ENCODE measurements at places on chromosomes 6 and 20. TPM values are rescaled to one million over a fixed set of nuclear protein-coding genes. Genes with fewer than 3 reads are reported as not detected.

Gene JARID2
- total RNA-seq: 30.0 TPM

Gene ROMO1
- 122 TPM for total RNA-seq

Gene FILIP1
- not detected for total RNA-seq

Gene TPD52L1
- not detected for total RNA-seq

Gene UNC5CL
- 1.3 TPM for total RNA-seq

Gene RIMS4
- total RNA-seq: not detected

Gene GABRR1
- not detected for total RNA-seq

Gene NKX2-2
- total RNA-seq: not detected

Gene SLC17A3
- 0.26 TPM for total RNA-seq

Gene HSPA12B
- not detected for total RNA-seq

Gene NKAIN4
- total RNA-seq: not detected

Gene VSX1
- total RNA-seq: not detected

DNA sequence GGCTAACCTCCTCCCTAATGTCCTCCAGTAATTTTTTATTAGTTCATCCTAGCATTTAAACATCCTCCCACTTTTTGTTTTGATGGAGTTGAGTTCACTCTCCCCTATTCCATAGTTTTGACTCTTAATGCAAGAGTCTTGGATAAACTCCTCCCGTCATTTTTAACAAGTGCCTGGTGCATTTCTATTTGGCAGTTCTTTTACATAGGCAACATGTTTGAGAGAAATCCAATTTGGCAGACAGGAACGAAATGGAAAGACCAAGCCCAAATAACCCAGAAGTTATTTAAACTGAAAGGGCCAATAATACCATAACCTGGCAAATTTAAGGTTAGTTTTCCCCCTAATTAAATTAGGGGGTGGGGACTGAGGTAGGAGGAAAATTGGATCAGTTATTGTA, 291.5 kb upstream of the MANEA start:
- no peak overlapping the region for H3K4me3 ChIP-seq
- no peaks in the 10 kb centered on the region for H3K27me3 ChIP-seq
- H3K4me1 ChIP-seq: no peaks in the 10 kb centered on the region
- no peak for DNase-seq
- no peaks in the 10 kb centered on the region for H3K36me3 ChIP-seq
- H3K27ac ChIP-seq: no peak overlapping the region

- no peak for DNase-seq
- H3K27ac ChIP-seq: no peak overlapping the region
- no peaks in the 10 kb centered on the region for H3K27me3 ChIP-seq
- H3K36me3 ChIP-seq: peaks cover 15% of the 10 kb centered on the region
Measured at GRCh38 chr6:160121981-160122380, 366 bp downstream of the SLC22A1 start.

DNA sequence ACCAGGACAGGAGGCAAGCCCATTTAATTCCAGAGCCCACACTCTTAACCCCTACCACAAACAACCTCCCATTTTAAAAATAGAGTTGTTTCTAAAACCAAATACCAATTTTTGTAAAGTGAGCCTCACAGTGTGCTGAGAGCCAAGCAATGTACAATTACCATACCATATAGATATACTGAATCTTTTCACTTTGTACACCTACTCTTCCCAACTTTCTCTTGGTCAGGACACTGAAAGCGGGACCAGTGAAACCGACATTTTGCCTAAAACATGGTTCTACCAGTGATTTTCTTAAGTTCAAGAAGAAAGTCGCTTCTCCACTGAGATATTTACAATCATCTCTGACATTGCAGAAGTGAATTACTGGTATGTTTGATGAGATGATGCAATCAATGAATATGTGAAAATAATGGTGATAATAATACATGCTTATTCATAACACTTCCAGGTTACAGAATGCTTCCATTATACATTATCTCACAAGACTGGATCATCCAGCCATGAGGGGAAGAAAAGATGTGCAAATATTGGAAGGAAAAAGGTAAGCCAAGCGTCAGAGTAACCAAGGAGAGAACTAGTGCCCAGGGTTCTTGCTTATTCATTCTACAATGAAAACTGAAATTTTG, 74.1 kb downstream of the HIVEP2 start:
- H3K4me3 ChIP-seq: no peak overlapping the region
- no peak overlapping the region for H3K27ac ChIP-seq
- H3K36me3 ChIP-seq: peaks cover 22% of the 10 kb centered on the region
- H3K4me1 ChIP-seq: peaks cover 66% of the 10 kb centered on the region
- no peak for DNase-seq
- H3K27me3 ChIP-seq: no peaks in the 10 kb centered on the region

DNA sequence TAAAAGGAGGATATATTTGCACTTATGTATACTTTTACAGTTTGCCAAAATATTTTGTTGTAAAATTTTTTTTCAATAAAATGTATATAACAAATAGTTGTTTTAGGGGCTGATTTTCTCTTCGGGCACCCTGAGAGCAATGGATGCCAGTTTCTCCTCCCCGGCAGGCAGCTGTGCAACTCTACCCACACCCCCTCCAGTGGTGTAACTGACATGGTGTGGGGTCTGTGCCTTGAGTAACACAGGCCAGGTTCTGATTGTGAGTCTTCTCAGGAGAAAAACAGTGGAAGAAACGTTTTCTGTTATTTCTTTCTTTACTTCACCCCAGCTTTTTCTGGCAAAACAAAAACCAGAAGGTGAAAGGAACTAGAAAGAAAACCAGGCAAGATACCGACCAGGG, 6.1 kb downstream of the FOXF2 start:
- DNase-seq: no peak
- H3K27ac ChIP-seq: no peak overlapping the region
- no peak overlapping the region for H3K4me3 ChIP-seq
- peaks cover 73% of the 10 kb centered on the region for H3K27me3 ChIP-seq

GRCh38 chr6:160273196-160273595, 14.6 kb upstream of the SLC22A2 start:
- no peak for DNase-seq
- no peaks in the 10 kb centered on the region for H3K36me3 ChIP-seq
- H3K4me1 ChIP-seq: no peaks in the 10 kb centered on the region
- H3K4me3 ChIP-seq: no peak overlapping the region
- H3K27ac ChIP-seq: no peak overlapping the region

- no peaks in the 10 kb centered on the region for H3K27me3 ChIP-seq
- no peak overlapping the region for H3K27ac ChIP-seq
- no peak for DNase-seq
- peaks cover 10% of the 10 kb centered on the region for H3K4me1 ChIP-seq
- H3K4me3 ChIP-seq: no peak overlapping the region
- peaks cover 6% of the 10 kb centered on the region for H3K36me3 ChIP-seq
Measured at GRCh38 chr6:45044086-45044485, 284.0 kb upstream of the RUNX2 start.

DNA sequence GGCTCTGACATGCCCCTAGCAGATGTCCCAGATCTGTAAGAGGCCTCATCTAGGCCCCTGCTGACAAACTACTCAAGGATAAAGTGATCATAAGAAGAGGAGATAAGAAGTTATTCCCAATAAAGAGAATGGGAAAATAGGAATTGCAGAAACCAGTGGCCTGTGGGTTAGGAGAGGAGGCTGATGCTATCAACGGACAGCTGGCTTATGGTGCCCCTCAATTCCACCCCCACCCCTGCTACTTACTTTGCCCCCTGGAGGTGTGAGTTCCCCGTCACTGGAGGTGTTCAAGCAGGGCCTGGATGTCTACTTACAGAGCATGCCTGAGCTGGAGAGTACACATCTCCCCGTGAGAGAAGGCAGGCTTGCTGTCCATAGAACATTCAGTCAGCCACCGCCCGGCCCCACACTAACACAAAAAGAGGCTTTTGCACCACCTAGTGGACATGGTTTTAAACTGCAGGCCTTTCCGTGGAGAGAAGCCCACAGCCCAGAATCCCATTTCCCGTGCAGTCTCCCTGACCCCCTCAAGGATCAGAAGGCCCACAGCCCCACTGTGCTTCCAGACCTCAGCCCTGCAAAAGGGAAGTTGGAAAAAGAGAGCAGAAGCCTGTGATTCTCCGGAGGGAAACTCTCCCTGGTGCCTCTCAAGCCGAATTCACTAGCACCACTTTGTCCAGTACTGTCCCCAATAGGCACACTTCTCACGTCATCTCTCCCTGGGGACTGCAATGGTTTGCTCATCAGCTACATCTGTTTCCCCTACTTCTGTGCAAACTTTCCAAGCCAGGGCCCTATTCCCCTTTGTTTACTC, 23.8 kb upstream of the BNIP5 start:
- H3K27me3 ChIP-seq: peaks cover 12% of the 10 kb centered on the region
- peaks cover 3% of the 10 kb centered on the region for H3K36me3 ChIP-seq
- DNase-seq: peak; percentile 82
- peaks cover 37% of the 10 kb centered on the region for H3K4me1 ChIP-seq
- no peak overlapping the region for H3K27ac ChIP-seq
- no peak overlapping the region for H3K4me3 ChIP-seq

GRCh38 chr20:58438970-58439808, 50.2 kb downstream of the VAPB start:
- no peaks in the 10 kb centered on the region for H3K27me3 ChIP-seq
- H3K4me3 ChIP-seq: no peak overlapping the region
- peaks cover 5% of the 10 kb centered on the region for H3K4me1 ChIP-seq

DNA sequence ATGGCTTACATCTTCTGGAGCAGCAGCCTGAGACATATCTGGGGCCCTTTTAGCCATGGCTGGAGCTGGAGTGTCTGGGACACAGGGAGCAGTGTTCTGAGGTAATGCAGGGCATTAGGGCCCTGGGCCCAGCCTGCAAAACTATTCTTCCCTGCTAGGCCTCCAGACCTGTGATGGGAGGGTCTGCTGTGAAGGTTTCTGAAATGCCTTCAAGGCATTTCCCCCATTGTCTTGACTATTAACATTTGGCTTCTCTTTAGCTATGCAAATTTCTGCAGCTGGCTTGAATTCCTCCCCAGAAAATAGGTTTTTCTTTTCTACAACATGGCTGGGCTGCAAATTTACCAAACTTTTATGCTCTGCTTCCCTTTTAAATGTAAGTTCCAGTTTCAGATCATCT, 61.5 kb downstream of the EDN1 start:
- H3K27me3 ChIP-seq: no peaks in the 10 kb centered on the region
- H3K4me1 ChIP-seq: no peaks in the 10 kb centered on the region
- H3K36me3 ChIP-seq: no peaks in the 10 kb centered on the region
- DNase-seq: no peak

DNA sequence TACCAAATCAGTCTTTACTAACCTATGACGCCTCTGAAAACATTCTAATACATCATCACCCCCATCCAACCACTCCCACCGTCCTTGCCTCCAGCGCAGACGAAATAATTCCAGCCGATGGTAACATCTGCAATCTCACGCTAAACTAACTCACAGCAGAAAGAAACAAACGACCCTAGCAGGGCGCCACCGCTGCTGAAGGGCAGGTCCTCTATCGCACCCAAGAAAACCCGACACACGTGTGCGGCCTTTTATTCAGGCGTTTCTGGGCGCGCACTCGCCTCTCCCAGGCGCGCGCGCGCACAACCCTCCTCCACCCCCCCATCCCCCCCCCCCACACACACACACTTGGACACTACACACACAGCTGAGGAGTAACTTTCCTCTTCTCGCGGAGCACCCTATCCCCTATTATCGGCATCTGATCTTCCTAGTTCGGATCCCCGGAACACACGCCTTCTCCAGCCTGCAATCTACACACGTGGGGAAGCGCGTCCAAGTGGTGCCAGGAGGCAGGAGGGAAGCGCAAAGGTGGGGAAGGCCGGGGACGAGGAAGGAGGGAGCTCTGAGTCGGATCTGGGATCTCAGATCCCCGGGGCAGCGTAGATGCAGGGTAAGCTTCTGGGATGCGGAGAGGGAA, 1.4 kb downstream of the GFOD1 start:
- H3K27me3 ChIP-seq: peaks cover 9% of the 10 kb centered on the region
- peak overlapping the region; percentile 79 for H3K4me3 ChIP-seq
- no peaks in the 10 kb centered on the region for H3K36me3 ChIP-seq
- H3K4me1 ChIP-seq: peaks cover 51% of the 10 kb centered on the region
- peak; percentile 55 for DNase-seq

DNA sequence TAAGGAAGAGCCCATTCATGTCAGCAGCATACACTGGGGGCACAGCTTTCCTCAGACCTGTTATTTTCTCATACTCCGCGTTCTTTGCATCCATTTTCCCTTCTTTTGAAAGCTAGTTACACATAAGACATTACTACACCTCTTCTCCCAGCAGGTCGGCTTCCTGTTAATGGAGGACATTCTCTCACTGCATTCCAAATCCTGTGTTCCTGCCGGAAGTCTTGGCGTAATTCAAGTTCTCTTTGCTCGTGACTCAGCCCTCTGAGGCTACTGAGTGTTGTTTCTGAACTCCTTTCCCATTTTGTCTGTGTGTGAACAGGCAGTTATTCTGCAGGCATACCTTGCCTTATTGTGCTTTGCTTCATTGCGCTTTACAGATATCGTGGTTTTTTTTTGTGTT, 97.5 kb upstream of the ZBTB24 start:
- H3K27me3 ChIP-seq: no peaks in the 10 kb centered on the region
- H3K4me1 ChIP-seq: no peaks in the 10 kb centered on the region
- DNase-seq: no peak
- no peak overlapping the region for H3K27ac ChIP-seq
- H3K36me3 ChIP-seq: no peaks in the 10 kb centered on the region
- no peak overlapping the region for H3K4me3 ChIP-seq

DNA sequence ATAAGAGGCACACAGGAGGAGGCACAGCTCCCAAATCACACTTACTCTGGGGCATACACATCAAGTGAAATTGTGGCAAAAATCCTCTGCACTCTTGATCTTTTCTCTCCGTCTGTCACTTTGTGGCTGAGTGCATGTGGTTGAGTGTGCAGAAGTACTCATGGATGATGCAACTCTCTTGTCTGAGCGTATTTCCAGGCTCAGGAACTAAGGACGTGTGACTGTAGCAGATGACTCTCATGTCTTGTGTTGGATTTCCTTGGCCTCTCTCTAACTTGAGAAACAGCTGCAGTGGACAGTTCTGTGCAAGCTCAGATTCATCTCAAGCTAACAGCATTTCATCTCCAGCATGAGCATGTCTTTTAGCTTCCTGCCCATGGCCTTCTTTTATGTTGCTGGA, 245.4 kb upstream of the FLRT3 start:
- no peaks in the 10 kb centered on the region for H3K36me3 ChIP-seq
- no peaks in the 10 kb centered on the region for H3K4me1 ChIP-seq
- no peak overlapping the region for H3K27ac ChIP-seq
- no peaks in the 10 kb centered on the region for H3K27me3 ChIP-seq

DNA sequence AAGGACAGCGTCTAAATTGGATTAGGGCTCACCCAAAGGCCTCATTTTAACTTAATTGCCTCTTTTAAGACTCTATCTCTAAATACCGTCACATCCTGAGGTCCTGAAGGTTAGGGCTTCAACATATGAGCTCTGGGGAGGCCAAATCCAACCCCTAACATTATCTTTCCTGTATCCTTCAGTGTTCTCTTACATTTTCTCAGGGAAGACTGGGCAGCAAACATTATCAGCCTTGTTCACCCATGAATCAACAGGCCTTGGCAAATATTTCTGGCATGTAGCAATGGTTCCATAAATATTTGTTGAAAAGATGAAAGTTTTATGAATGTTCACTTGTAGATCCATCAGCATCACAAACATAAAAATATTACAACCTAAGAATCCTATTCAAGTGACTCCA, 24.6 kb upstream of the FOXF2 start:
- H3K27me3 ChIP-seq: peaks cover 47% of the 10 kb centered on the region
- H3K36me3 ChIP-seq: no peaks in the 10 kb centered on the region
- H3K4me3 ChIP-seq: no peak overlapping the region
- no peaks in the 10 kb centered on the region for H3K4me1 ChIP-seq

GRCh38 chr6:125906158-125906998, 50.2 kb upstream of the HINT3 start:
- no peak overlapping the region for H3K4me3 ChIP-seq
- H3K27me3 ChIP-seq: no peaks in the 10 kb centered on the region
- peak; percentile 54 for DNase-seq
- no peak overlapping the region for H3K27ac ChIP-seq
- peaks cover 21% of the 10 kb centered on the region for H3K36me3 ChIP-seq
